ENCODE measurements at places on chromosomes 1 and 21.

DNA sequence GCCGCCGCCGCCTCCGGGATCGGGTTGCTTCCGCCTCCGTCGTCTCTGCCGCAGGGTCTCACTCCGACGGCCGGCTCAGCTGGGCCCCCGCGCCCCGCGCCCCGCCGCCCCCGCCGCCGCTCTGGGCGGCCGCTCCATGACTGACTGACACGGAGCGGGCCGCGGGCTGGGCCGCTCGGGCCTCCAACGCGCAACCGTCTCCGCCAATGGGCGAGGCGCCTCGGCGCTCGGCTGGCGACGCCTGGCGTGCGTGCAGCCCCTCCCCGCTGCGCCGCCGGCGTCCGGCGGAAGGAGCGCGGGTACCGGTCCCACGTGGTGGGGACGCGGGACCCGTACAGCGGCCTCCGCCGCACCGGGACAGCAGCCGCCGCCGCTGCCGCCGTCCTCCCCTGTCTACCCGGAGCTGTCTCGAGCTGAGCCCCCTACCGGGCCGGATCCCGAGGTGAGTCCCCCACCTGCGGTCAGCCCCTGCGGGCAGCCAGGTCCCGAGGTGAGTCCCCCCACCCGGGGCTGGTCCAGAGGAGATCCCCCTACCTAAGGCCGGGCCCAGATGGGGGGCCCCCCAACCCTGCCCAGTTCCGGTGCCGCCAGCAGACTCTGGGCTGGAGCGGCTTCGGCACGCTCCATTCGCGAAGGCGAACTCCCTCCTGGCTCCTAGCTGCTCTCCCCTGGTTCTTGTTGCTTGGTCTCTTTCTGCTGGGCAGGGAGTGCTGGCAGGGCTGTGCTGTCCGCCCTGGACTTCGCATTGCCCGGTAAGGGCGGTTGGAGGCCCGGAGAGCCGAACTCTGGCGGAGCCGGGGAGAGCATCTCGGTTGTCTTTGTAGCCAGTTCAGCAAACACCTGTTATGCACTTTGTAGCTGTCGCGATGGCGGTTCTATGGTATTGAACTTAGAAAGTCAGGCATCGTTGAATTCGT is at the start of the genes TAF5L and URB2:
Gene TAF5L (minus strand): TSS at position 208 of the 917 bp plus-strand sequence. CDS start 11,640 bp downstream, outside the sequence.
Gene URB2 (plus strand): TSS at position 333 of the 917 bp plus-strand sequence. CDS start 1,387 bp downstream, outside the sequence.
- DNase-seq = peak; percentile 80

- no peak for DNase-seq
These were observed 78.9 kb upstream of the CAMK1G start for GRCh38 chr1:209504571-209504970.

DNA sequence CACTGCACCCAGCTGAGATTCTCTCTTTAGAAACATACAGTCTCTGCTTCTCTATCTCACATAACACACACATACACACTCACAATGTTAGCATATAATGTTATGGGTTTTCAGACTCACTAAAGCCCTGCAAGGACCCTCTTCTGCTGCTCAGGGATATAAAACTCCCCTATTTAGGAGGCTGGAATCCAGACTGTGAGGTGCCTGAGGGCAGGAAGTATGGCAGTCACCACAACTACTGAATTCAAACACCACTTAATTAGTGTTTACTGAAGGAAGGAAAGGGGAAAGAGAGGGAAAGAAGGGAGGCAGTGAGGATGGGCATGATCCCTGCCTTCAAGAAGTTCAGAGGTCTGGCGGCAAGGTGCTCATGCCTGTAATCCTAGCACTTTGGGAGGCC is 7.8 kb upstream of the CDK18 start:
- DNase-seq = no peak

- no peak for DNase-seq
These were observed 115.8 kb upstream of the PBX1 start for GRCh38 chr1:164443166-164443565.

- no peak for DNase-seq
These were observed 1489.1 kb downstream of the BRINP3 start for GRCh38 chr1:188988589-188988988.

DNA sequence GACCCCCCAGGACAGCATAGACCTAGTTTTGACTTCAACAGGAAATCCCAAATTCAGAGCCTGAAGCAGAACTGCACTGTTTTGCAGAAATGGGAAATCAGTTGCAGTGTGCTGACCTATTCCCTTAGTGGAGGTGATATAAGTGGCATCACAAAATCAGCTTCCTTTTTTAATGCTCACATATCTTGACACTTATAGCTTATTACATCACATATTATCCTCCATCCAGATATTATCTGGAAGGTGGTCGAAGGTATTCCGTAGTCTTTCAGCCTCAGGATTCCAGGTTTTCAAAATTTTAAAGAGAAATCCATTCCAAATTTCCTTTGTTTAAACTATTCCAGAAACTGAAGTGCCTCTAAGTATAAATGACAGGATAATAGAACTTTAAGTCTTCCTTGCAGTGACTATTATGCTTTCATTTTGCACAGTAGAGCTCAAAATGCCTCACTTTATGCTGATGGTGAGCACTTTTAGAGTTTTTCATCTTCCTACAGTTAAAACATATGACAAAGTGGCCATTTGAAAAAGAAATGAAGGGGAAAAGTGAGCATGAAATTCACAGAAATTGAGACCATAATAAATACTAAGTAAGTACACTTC is 106.4 kb upstream of the DPYD start:
- DNase-seq = no peak

GRCh38 chr1:91026320-91026719 is 4.5 kb upstream of the ZNF644 start:
- DNase-seq = no peak

- DNase-seq = no peak
These were observed 114.7 kb downstream of the ATP5PO start for GRCh38 chr21:33800753-33801423.

GRCh38 chr1:209616366-209617046 is 33.0 kb downstream of the CAMK1G start:
- no peak for DNase-seq

GRCh38 chr1:85195703-85196102 is 5.1 kb downstream of the SYDE2 start:
- DNase-seq = no peak

DNA sequence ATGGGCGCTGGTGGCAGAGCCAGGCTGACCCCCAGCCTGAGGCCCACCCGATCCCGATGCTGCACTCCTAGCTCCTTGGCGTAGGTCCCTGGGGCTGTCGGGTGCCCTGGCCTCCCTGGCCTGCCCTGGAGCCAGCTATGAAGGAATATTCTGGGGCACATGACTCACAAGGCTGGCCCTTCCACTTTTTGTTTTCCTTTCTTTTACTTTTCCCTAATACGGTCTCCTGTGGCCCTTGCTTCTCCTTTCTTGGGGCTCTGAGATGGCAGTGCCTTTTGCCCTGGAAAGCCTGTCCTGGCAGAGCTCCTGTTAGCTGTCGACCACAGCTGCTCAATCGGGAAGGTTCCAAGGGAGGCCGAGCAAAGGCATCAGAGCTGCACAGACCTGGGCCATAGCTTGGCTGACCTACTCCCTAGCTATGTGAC is 22.1 kb downstream of the ARHGEF10L start:
- no peak for DNase-seq

DNA sequence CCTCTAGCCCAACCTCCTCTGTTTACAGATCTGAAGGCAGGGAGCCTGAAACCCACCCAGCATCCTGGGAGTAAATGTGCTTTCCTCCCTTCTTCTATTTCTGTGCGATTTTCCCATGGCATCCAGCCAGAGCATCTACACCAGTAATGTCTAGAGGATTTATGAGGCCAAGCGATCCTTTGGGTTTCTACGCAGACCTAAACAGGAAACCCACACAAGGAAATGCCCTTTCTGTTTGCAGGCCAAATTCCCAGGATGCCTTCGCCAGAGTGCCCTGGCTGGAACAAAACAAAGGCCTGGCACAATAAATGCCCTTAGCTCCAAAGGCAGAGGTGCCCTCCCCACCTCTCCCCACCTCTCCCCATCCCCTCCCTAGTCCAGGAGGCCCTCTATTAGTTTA is 110.5 kb upstream of the CDC42BPA start:
- no peak for DNase-seq

GRCh38 chr21:44517175-44517899 is 22.7 kb downstream of the KRTAP10-1 start:
- no peak for DNase-seq

GRCh38 chr1:41537788-41538351 is 53.4 kb upstream of the EDN2 start:
- no peak for DNase-seq

- DNase-seq = no peak
These were observed 16.5 kb downstream of the TBX19 start for GRCh38 chr1:168297019-168297730.

DNA sequence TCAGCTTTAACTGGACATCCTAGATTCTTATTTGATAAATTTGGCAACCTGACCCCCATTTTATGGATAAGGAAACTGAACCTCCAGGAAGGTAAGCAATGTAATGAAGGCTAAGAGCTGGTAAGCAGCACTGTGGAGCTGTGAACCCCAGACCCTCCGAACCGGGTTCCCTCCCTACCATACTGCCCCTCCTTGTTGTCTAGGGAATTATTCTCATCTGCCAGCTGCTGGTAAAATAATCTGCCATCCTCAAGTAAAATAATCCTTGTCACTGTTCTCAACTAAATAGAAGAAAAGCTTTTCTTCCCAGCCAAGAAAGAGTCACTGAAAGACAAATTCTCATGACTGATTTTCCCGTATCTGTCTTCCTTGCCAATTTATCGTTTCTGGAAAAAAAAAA is 55.8 kb upstream of the PRDX6 start:
- no peak for DNase-seq

GRCh38 chr1:207076181-207076955 is 12.3 kb upstream of the C4BPB start:
- no peak for DNase-seq

DNA sequence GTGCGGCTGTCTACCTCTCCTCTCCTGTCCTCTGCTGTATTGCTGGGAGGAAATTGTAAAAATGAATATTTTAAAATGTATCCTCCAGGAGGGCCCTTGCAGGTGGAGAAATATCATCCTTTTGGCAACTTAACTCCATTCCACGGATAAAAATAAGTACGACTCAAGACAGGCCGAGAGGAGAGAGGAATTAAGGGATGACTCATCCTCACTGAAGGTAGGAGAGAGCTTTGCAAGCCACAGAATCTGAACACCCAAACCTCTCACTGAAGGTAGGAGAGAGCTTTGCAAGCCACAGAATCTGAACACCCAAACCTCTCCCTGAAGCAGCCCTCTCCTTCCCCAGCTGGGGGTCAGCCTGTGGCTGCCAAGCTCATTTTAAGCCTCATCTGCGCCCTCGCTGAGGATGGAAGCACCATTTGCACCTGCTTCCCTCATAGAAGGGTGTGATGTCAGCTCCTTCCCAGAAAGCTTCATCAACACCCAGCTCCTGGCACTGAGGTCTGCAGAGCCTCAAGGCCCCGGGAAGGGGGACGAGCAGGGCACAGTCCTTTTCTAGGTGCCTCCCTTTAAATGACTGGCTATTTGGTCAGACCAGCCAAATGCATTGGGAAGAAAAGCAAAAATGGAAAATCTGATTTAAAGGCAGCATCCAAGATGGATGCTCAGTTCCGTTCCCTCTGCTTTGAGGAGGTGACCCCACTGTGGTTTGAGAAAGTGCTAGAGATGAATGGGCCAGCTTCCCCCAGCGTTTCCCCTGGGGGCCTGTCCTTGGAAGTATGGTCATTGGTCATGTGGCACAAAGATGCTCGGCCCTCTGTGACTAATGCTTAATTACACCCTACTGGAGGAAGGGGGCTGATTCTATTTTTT is 12.9 kb upstream of the SELENON start:
- DNase-seq = no peak

- no peak for DNase-seq
These were observed 64.0 kb upstream of the RUNX1 start for GRCh38 chr21:35113064-35113463.

GRCh38 chr1:93804412-93804811 is 74.6 kb downstream of the DNTTIP2 start:
- no peak for DNase-seq

- DNase-seq = no peak
These were observed 32.0 kb upstream of the EDARADD start for GRCh38 chr1:236361909-236362590.

GRCh38 chr1:156851779-156852417 is 7.0 kb downstream of the INSRR start:
- DNase-seq = no peak

DNA sequence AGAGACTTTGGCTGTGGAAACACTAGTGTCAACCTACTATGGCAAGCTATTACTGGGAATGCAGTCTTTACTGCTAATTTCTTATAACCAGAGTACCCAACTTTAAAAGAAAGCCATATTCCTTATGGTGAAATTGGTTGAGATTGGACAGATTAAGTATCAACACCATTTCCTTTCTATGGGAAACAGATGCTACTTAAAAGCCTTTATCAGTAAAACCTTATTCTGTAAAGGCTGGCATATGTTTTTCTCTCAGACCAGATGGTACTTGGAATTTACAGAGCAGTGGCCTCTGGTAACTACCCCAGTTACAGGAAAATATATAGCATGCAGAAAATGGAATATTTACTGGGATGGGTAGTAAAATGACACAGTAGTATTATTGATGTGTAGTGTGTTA is 18.8 kb downstream of the IFI44 start:
- DNase-seq = no peak

GRCh38 chr1:154993572-154994268 is at the start of gene LENEP:
TSS of gene LENEP (plus strand) at chr1:154993586. CDS start at chr1:154993608, 22 bp downstream.
- DNase-seq = no peak

GRCh38 chr1:17596186-17596585 is 56.7 kb downstream of the ARHGEF10L start:
- DNase-seq = no peak

GRCh38 chr1:151058692-151059091 is 730 bp downstream of the CDC42SE1 start:
- no peak for DNase-seq

DNA sequence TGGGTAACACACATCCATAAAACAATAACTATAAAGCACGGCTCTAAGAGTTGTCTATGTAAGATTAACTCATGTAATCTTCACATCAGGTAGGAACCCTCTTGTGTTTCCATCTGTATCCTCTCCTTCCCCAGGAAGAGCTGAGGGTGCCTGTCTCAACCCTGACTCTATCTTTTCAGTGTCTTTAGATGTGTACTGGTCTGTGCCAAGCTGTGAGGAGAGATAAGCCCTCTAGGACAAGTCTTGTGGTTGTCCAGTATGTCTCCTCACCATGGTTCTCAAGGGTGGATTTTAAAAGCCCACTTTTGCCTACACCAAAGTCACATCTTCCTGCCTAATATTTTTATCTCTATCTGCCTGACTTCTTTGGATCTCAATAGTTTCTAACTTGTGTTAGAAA is 300.1 kb downstream of the KCNT2 start:
- no peak for DNase-seq

- DNase-seq = no peak
These were observed 284.5 kb downstream of the DSCAM start for GRCh38 chr21:40562242-40563002.

GRCh38 chr1:229759037-229759435 is 133.0 kb downstream of the URB2 start:
- no peak for DNase-seq

DNA sequence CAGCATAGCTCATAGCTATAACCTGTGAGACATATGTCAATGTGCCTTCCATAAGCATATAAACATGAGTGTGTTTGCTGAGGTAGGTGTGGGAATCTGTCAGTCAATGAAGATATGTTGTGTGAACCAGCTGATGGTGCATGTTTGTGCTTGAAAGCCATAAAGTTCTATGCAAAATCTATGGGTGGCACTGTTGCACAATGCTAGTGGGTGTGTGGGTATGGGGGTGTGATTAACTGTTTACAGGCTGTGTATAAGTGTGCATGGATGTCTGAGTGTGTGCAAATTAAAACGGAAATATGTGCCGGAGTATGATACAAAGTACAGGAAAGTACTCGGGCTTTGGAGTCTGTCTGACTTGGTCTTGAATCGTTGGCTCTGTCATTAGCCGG is 1.0 kb upstream of the ATP2B4 start:
- no peak for DNase-seq

GRCh38 chr1:79497193-79497773 is 490.8 kb upstream of the ADGRL4 start:
- no peak for DNase-seq

All from T-helper 17 cell (primary cell).